Stimulated activated CD8-positive, alpha-beta memory T cell treated with anti-CD3 and anti-CD28 coated beads, Interleukin-7, amount 100 ng/mL, for 4 hours (primary cell): ENCODE measurements at places on chromosomes 5 and 9.

GRCh38 chr5:140146523-140146842 is 20.7 kb downstream of the IGIP start:
- no peak for DNase-seq

GRCh38 chr9:114117996-114118830 is 19.1 kb upstream of the KIF12 start:
- DNase-seq: no peak

DNA sequence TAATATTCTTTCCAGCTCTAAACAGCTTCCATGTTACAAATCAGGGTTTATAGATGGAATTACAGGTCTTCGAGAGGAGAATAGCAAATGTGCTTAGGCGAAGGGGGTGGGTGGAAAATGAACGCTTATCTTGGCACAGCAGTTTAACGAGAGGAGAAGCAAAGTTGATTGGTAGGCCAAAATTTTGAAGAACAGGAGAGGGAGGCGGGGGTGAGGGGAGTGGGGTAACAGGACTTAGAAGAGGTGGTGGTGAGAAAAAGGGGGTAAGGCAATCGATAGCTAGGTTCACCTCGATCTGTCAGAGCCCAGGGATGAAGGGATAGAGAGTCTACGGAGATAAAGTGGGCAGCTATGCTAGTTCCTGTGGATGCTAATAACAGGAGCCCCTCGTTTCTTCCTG is 764 bp downstream of the ANKRA2 start:
- DNase-seq: no peak

- DNase-seq: no peak
Observed at GRCh38 chr5:172110260-172110815, 77.7 kb downstream of the STK10 start.

DNA sequence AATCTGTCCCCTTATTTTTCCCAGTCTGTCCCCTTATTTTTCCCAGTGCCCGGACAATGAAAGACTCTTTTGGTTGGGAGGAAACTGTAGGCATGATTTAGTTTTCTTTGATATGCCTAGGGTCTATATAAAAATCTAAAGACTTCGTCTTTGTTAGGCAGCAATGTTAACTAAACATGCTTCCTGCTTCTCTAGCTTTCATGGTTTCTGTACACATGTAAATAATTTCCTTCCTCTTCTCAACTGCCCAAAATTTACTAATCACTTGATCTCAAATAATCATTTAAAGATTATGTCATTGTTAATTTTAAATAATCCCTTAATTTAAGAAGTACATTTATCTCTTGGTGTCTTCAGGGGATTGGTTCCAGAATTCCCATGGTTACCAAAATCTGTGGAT is 47.8 kb upstream of the RAPGEF6 start:
- DNase-seq: no peak

- DNase-seq: no peak
Observed at GRCh38 chr5:81817086-81817485, 66.2 kb upstream of the SSBP2 start.

GRCh38 chr9:111812337-111812736 is 17.6 kb upstream of the SHOC1 start:
- no peak for DNase-seq

GRCh38 chr5:77232574-77233358 is 22.3 kb downstream of the PDE8B start:
- no peak for DNase-seq

GRCh38 chr5:37816883-37817282 is 23.0 kb downstream of the GDNF start:
- DNase-seq: no peak

- DNase-seq: no peak
Observed at GRCh38 chr5:107875833-107876232, 205.1 kb upstream of the EFNA5 start.

DNA sequence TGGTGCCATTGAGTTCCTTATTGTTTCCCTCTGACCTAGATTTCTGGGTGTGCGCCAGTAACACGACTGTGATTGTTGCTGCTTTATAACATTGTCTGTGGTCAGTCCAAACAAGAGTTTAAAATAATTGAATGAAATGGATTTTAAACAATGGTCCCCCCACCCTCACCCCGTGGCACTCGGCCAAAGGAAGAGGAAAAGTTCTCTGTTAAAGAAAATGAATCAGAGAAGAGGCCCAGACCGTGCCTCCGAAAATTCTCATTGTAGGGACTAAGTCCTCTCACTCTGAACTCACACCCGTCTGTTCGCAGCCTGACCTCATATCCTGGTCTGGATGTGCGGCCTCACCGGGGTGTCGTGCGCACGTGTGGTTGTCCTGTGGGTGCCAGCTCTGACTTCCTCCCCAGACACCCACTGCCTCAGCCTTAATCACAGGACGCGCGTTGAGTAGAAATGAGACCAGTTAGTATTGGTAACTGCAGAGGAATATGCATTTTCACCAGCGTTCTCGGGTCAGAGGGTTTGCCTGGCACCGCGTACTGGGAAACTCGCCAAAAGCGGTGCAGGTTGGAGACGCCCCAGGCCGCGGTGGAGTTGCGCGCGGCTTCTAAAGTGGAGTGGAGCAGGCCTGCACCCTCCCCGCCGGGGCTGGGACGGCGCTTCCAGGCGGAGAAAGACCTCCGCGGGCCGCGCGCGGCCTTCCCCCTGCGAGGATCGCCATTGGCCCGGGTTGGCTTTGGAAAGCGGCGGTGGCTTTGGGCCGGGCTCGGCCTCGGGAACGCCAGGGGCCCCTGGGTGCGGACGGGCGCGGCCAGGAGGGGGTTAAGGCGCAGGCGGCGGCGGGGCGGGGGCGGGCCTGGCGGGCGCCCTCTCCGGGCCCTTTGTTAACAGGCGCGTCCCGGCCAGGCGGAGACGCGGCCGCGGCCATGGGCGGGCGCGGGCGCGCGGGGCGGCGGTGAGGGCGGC is at the start of gene ABL1:
Gene ABL1 (plus strand): TSS at position 884 of the 966 bp plus-strand sequence. CDS start 193 bp downstream, outside the sequence.
- peak; percentile 63 for DNase-seq

DNA sequence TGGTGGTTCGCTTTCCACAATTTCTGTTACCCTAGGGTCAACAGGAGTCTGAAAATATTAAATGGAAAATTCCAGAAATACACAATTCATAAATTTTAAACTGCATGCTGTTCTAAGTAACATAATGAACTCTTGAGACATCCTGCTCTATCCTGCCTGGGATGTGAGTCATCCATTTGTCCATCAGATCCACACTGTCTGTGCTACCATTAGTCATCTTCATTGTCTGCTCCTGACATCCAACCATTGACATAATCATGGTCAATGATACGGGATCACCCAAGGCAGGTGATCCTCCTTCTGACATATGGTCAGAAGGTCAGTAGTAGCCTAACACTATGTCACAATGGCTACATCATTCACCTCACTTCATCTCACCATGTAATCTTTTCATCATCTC is 276.7 kb upstream of the KIF2A start:
- DNase-seq: no peak

DNA sequence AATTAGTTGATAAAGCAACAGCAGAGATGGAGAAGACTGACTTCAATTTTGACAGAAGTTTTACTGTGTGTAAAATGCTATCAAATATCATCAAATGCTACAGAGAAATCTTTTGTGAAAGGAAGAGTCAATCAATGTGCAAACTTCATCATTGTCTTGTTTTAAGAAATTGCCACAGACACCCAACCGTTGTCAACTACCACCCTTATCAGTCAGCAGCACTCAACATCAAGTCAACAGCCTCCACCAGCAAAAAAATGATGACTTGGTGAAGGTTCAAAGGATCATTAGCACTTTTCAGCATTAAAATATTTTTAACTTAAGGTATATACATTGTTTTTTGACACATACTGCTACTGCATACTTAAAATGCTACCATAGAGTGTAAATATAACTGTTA is 888.8 kb downstream of the CDH18 start:
- no peak for DNase-seq

DNA sequence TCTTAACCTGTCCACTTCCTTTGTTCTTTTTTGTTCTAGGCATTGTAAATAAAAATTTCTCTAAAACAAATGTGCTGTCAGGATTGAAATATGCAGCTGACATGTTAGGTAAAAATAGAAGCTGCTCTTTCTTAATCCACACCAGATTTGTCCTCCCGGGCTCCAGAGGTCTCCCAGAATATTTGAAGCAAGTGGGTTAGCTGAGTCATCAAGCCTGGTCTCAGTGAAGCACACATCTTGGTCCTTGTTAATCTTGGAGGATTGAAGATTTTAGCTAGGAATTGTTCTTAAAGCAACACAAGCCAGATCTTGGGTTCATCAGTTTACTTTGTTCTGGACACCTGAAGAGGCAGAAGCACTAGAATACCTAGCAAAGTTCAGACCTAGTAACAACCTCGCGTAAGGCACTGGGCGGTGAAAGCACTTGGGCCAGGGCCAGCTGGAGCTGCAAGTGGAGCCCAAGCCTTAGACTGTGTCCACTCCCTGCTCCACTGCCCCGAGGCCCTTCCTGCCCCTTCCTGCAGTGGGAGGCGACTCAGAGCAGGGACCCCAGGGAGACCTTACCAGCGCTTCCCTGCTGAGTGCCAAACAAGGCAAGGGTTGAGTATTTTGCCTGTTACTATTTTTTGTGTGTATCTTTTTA is 36.5 kb downstream of the HABP4 start:
- no peak for DNase-seq

- DNase-seq: no peak
Observed at GRCh38 chr5:135133698-135134515, 99.9 kb upstream of the PITX1 start.

DNA sequence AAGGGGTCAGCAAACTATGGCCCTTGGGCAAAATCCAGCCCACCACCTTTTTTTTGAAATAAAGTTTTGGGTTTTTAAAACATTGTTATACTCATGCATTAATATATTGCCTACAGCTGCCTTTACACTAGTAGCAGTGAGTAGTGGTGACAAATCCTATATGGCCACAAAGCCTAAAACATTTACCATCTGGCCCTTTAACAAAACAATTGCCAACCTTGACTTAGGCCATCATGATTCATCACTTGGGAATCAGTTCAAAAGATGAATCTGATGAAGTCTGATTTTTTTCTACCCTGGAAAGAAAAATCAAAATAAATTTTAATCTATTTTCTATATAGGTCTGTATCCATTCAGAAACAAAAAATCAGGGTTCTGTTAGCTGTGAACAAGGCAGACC is 484.9 kb downstream of the BNC2 start:
- DNase-seq: no peak

GRCh38 chr9:124769549-124770358 is 1.4 kb downstream of the NR6A1 start:
- DNase-seq: no peak

DNA sequence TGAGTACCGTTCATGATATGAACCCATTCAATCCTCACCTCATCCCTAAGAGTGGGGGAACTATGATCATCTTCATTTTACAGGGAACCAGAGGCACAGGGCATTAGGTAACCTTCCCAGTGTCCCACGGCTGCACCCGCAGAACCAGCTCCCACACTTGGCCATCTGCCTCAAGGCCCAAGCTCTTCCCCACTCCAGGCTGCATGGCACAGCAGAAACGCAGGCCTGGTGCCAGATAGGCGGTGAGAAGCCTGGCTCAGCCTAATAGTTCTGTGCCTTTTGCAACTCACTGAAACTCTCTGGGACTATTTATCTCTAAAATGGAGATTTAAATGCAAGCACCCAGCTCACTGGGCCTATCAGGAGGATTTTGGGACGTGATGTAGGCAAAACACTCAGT is 90.8 kb upstream of the ZNF618 start:
- DNase-seq: no peak
